ENCODE measurements at places on chromosomes 7 and 10.

- DNase-seq = no peak
These were observed 257.5 kb downstream of the INHBA start for GRCh38 chr7:41445432-41445831.

DNA sequence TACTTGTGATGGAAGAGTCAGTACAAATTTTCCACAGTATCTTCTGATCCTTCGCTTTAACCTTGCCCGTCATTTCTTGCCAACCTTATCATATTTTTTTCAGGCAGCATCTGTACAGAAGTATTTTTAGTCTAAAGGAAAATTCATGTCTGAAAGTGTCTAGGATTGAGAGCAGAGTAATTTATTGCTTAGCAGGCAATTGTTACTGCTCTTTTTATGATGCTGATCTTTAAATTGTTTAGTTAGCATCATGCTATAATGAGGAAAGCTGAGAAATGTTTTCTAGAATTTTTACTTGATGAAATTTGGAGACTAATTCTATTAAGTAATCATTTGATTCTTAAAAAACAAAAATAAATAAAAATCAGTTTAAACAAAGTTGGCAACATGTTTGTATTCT, 20.6 kb downstream of the KAT6B start:
- DNase-seq = no peak

DNA sequence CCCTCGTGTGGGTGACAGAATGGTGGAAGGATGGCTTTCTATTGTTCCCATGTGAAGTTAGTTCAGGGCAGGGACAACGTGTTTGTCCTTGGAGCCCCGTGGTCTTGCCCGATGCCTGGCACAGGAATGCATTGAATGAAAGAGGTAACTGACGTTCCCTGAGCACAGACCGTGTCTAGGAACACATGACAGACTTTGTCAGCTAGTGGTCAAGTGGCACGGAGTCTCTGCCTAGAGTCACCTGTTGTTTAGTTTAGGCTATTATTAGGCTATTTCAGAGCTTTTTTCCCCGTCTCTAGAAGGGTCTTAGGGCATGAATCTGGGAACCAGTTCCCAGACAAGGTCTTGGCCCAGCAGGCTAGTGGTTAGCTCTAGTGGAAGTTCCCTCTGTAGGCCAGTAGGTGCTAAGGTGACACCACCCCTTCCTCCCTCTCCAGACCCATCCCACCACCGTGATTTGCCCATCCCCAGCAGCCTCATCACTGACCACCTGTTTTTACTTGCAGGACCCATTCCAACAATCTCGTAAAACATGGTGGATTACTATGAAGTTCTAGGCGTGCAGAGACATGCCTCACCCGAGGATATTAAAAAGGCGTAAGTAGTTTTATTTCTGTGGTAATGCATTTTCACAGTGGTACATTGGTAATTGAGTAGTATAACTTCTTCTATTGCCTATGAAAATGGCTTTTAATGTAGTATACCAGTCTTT, 21.4 kb downstream of the DNAJB6 start:
- no peak for DNase-seq

- DNase-seq = no peak
These were observed 1521.3 kb downstream of the REEP3 start for GRCh38 chr10:65042496-65042895.

- DNase-seq = peak; percentile 35
These were observed 239.0 kb upstream of the PHYHIPL start for GRCh38 chr10:58937423-58937822.

- DNase-seq = no peak
These were observed 130.1 kb upstream of the EGR2 start for GRCh38 chr10:62946278-62946677.

- no peak for DNase-seq
These were observed 244.4 kb downstream of the DYNC1I1 start for GRCh38 chr7:96016735-96017134.

- DNase-seq = no peak
These were observed 18.2 kb downstream of the SNX8 start for GRCh38 chr7:2295936-2296620.

- no peak for DNase-seq
These were observed 209.2 kb downstream of the GPAM start for GRCh38 chr10:111974325-111974724.

DNA sequence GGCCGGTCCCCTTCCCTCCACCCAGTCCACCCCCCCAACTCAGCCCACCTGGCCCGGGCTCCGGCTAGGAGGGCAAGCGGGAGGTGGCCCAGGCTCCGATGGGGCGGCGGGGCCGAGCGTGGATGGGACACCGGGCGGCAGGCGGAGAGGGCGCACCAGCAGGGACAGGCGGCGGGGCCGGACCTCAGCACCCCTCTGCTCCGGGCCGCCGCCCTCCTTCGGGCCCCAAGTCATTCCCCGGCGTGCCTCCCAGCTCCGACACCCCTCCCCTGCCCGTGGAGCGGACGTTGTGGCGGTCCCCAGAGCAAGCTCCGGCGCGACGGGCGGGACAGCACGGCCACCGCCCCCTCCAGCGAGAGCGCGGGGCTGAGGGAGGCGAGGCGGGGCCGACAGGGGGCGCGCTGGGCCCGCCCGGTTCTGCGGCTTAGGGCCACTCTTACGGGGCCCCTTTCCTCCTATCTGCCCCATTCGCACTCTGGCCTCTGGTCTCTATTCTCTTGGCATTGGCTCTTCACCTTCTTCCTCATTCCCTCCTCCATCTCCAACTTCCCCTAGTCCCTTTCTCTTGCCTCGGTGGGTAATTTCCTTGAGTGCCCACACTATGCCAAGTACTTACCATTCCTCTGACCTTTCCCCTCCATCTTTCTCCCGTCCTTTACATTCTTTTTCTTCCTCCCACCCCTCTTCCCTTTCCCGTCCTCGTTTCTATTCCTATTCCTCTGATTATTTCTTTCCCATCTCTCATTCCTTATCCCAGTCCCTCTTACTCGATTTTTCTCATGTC, 701 bp upstream of the GBX1 start:
- no peak for DNase-seq

- no peak for DNase-seq
These were observed 85.5 kb upstream of the PDE1C start for GRCh38 chr7:32155712-32156111.

DNA sequence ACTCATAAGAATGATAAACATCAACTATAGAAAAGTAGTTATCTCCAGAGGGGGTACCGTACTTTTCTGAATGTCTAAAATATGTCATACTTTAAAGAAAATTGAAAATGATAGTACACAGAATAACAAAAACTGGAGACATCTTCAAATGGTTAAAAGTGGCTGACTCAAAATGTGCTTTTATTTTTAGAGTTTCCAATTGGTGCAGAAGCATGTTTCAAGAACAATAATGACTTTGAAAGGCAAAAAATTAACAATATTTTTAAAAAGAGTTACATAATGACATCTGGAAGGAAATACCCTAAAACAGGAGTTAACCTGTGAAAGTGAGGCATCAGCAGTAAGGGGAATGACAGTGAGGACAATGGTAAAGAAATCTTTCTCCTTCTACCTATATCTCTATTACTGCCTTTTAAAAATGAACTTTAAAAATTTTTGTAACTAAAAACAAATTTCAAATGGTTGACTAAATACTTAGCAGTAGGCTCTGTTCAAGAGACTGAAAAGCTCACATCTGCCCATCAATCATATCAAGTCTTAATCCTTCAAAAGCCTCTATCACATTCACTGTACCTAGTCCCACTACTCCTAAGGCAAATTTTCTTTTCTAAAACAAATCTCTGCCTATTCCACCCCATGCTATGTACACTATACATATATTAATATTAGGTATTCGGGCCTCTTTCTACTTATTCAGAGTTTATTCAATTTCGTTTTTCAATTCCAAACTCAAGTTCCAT, 3.0 kb downstream of the ASZ1 start:
- DNase-seq = no peak

GRCh38 chr10:132537684-132538001, at the start of gene INPP5A:
INPP5A (plus strand) TSS chr10:132537787; CDS start chr10:132538097, 310 bp downstream.
- DNase-seq = no peak

DNA sequence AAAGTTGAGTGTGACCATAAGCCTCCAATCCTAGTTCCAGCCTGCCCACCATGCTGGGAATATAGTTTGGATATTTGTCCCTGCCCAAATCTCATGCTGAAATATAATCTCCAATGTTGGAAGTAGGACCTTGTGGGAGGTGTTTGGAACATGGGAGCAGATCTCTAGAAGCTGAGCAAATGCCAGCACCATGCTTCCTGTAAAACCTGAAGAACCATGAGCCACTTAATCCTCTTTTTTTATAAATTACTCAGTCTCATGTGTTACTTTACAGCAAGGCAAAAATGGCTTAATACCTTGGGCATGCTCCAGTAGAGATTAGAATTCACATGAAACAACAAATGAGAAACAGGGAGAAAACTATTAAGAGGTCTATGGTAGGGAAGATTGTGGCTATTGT, 27.2 kb downstream of the STEAP1 start:
- DNase-seq = no peak

DNA sequence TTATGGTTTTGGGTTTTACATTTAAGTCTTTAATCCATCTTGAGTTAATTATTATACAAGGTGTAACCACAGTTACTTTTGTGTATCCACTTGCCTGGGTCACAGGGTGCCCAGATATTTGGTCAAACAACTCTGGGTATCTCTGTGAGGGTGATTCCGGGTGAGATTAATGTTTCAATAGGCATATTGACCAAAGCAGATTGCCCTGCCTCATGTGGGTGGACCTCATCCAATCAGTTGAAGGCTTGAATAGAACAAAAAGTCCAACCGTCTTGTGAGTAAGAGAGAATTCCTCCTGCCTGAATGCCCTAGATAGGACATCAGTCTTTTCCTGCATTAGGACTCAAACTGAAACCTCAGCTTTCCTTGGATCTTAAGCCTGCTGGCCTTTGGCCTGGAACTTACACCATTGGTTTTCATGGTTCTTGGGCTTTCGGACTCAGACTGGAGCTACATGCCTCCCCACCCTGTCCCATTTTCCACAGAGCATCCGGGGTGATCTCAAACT, 68.9 kb upstream of the ST8SIA6 start:
- no peak for DNase-seq

DNA sequence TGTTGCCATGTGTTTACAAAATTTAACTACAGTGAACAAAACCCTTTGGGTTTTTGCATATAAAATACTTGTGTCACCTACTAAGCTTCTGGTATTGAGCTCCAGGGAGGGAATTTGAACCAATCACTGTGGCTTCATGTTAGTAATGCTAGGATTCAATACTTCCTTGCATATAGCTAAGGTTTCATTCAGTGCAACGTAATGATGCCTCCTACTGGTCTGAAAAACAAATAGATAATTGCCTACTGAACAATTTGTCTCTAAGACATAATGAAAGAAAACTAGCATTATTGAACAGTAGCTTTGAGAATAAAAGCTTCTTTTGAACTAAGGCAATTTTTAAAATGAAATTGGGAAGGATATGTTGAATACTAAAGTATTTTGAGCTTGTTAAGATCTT, 244.4 kb downstream of the ZWINT start:
- DNase-seq = no peak

- no peak for DNase-seq
These were observed 135.4 kb upstream of the NAMPT start for GRCh38 chr7:106420210-106420609.

- DNase-seq = peak; percentile 38
These were observed 4.4 kb upstream of the LUC7L2 start for GRCh38 chr7:139355320-139355719.

- no peak for DNase-seq
These were observed 164.7 kb downstream of the TCERG1L start for GRCh38 chr10:131146790-131147189.

DNA sequence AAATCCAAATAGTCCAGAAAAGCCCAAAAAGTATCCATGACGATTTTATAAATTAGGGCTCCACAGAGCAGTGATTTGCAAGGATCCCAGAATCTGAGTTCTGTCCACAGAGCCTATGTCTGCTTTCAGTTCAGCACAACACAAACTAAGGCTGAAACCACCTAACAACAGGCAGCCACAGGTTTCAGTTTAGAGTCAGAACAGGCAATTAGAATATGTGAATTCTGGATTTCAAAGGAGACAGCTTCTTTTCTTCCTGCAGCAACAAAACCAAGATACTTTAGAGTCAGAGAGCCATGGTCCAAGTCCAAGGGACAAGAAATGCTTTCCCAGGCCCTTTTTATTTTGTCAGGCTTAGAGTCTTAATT, 23.6 kb downstream of the IFIT3 start:
- no peak for DNase-seq

DNA sequence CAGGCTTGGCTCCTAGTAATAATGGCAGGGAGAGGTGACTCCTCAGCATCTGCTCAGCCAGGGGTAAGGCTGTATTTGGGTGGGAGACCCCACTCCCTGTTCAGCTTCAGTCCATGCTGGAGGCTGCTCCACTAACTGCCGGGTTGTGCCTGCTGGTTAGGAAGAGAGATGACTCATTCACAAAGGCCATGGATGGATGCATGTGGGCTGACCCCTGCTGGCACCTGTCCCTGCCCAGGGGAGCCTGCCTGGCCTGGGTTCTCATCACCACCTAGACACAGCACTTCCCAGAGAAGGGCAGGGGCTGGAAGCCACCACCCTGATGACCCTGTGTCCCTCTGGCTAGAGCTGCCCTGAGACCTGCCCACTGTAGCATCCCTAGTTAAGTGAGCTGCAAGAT, 59.0 kb downstream of the VSTM4 start:
- no peak for DNase-seq

- DNase-seq = peak; percentile 41
These were observed 4.9 kb downstream of the SRRM3 start for GRCh38 chr7:76206633-76207032.

DNA sequence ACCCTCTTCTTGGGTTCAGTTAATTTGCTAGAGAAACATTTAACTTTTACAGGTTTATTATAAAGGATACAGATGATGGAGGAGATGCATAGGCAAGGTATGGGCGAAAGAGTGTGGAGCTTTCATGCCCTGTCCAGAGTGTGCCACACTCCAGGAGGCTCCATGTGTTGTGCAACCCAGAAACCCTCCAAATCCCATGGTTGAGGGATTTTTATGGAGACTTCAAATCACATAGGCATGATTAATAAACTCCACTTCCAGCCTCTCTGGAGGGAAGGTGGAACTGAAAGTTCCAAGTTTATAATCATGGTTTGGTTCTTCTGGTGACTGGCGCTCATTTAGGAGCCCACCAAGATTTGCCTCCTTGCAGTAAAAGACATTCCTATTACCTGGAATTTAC, 159.9 kb downstream of the PHTF2 start:
- DNase-seq = no peak

DNA sequence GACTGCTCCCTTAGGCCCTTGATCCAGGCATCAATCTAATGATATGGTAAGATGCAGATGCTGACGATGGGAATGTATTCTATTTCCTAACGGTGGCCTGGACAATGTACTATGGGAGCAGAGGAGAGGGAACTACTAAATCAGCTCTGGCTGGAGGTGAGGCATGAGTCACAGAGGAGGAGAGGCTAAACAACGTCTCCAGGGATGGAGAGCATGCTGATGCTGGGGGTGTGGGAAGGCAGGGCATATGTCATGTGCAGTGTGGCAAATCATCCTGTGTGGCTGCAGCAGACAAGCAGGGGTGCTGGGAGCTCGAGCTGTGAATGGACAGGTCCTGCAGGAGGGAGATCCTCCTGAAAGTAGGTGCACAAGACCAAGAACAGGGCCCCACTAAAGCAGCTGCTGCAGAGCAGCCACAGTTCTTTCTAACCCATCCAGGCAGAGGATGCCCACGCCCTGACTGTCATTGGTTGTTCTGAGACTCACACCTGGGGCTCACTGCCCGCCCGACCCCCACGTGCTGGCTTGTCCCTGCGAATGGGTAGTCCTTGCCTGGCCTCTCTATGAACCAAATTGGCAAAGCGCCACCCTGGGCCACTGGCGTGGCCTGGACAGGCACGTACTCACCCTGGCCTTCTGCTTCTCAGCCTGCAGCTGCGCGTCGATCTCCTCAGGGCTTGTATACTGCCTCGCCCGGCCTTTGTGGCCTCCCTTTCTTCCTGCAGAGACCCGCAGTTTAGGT, 4.0 kb downstream of the PDAP1 start:
- DNase-seq = no peak

- DNase-seq = no peak
These were observed 17.6 kb upstream of the SCIN start for GRCh38 chr7:12552876-12553275.

Measured in cardiac fibroblast (primary cell).